CD4-positive, CD25-positive, alpha-beta regulatory T cell (primary cell): ENCODE measurements at places on chromosomes 3 and 15. TPM values are rescaled to one million over a fixed set of nuclear protein-coding genes. Genes with fewer than 3 reads are reported as not detected.

Gene NUDT16
- polyA plus RNA-seq, result 5.4 TPM

Gene RMDN3
- polyA plus RNA-seq, result 22.0 TPM

Gene CHRM5
- polyA plus RNA-seq, result not detected

Gene UBE2Q2
- polyA plus RNA-seq, result 27.8 TPM

Gene CYP8B1
- not detected for polyA plus RNA-seq

Gene IL17RC
- 5.6 TPM for polyA plus RNA-seq

Gene USP50
- polyA plus RNA-seq, result not detected

Gene RTP2
- polyA plus RNA-seq, result not detected

Gene WDR72
- not detected for polyA plus RNA-seq

Gene PRICKLE2
- not detected for polyA plus RNA-seq

Gene SCG5
- 0.28 TPM for polyA plus RNA-seq

Gene CCR8
- 33.6 TPM for polyA plus RNA-seq

Gene FEZF2
- not detected for polyA plus RNA-seq

Gene SLC22A13
- not detected for polyA plus RNA-seq

Gene GOLGA8T
- polyA plus RNA-seq, result not detected

Gene CEP19
- polyA plus RNA-seq, result 6.2 TPM

Gene ISLR
- polyA plus RNA-seq, result not detected

Gene SSUH2
- polyA plus RNA-seq, result not detected

Gene FBXO40
- 0.24 TPM for polyA plus RNA-seq

Gene ECE2
- not detected for polyA plus RNA-seq

Gene GHRL
- polyA plus RNA-seq, result 0.92 TPM

Gene TGM4
- polyA plus RNA-seq, result 0.06 TPM

Gene TNFAIP8L3
- not detected for polyA plus RNA-seq

Gene EPHA3
- polyA plus RNA-seq, result not detected

Gene SHC4
- not detected for polyA plus RNA-seq

Gene NOX5
- polyA plus RNA-seq, result not detected

Gene STRA6
- polyA plus RNA-seq, result not detected

Gene XCR1
- not detected for polyA plus RNA-seq

Gene UROC1
- not detected for polyA plus RNA-seq

Gene AMT
- polyA plus RNA-seq, result 0.45 TPM

Gene SUCLG2
- 67.6 TPM for polyA plus RNA-seq

Gene CPNE9
- not detected for polyA plus RNA-seq

Gene C2CD4B
- polyA plus RNA-seq, result not detected

Gene ATP13A4
- polyA plus RNA-seq, result not detected

Gene GJD2
- polyA plus RNA-seq, result not detected

Gene IL5RA
- not detected for polyA plus RNA-seq

Gene PYGO1
- not detected for polyA plus RNA-seq

Gene PLA2G4E
- not detected for polyA plus RNA-seq
